ENCODE measurements at places on chromosomes 6 and 20.

DNA sequence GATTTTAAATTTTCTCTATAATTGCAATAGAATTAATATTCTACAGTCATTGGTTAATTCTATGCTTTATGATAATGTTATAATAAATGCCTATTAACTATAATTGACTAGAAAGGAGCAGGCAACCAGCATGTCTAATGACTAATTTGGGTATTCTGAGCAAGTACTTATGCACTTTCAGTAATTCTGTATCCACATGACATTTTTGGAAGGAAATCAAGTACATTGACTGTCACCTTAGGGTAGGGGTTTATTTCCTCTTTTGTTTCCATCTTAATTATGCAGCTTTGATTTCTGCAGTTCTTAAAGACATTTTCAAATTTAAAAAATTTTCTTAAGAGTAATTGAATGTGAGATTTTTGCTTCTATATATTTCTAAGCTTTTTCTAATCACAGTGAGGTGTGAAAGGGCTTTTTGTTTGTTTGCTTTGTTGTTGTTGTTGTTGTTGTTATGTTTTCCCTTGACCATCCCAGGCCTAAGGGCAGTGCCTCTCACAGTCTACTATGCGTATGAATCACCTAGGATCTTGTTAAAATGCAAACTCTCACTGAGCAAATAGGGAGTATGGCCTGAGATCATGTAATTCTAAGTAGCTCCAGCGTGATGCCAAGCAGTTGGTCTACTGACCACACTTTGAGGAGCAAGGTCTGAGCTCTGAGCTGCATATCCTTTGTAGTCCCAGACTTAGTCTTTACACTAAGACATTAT, 467.1 kb upstream of the RNF217 start:
- no peak for DNase-seq

- no peak for DNase-seq
These were observed 498 bp upstream of the PRDM1 start for GRCh38 chr6:106085692-106085983.

GRCh38 chr6:110590821-110591351, 114.5 kb upstream of the SLC22A16 start:
- DNase-seq, result no peak

DNA sequence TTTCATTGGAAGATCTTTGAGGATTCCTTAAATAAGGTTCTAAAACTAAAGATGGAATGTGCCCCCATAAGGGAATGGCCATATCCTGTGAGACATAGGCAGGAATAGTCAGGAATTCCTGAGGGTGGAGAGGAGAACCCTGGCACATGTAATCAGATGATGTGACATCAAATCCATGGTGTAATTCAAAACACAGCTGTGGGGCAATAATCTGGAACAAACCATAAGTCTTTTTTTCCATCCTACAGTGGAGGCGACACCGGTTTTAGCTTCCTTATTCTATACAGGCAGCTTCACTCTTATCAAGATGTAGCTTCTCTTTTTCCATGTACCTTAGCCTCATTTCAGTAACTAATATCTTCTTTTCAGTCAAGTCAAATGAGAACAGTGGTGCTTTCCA, 133.6 kb upstream of the CITED2 start:
- no peak for DNase-seq

DNA sequence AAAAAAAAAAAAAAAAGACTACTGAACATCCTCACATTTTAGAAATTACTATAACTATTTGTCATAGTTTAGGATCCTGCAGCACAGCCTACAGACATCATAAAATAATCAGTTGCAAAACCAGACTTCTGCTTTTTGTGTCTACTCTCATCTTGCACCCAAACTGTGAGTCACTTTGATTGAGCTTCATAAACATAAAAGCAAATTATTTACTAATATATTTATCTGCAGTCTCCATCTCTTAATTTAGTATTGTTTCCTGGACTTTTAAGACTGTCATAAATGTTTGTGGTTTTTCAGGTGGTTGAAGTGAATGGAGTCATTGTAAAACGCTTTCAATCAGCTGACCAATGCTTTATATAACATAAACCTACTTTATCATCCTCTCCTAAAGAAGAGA, 14.8 kb upstream of the CALHM6 start:
- DNase-seq, result no peak

DNA sequence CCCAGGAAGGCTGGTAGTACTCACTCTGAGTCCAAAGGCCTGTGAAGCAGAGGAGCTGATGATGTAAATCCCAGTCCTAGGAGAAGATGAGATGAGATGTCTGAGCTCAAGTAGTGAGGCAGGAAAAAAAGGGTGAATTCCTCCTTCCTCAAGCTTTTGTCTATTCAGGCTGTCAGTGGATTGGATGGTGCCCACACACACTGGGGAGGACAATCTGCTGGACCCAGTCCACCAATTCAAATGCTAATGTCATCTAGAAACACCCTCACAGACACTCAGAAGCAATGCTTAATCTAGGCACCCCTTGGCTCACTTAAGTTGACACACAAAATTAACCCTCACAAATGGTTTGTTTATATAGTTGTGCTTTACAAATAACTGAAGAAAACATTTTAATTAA, 94.6 kb downstream of the CD109 start:
- no peak for DNase-seq

DNA sequence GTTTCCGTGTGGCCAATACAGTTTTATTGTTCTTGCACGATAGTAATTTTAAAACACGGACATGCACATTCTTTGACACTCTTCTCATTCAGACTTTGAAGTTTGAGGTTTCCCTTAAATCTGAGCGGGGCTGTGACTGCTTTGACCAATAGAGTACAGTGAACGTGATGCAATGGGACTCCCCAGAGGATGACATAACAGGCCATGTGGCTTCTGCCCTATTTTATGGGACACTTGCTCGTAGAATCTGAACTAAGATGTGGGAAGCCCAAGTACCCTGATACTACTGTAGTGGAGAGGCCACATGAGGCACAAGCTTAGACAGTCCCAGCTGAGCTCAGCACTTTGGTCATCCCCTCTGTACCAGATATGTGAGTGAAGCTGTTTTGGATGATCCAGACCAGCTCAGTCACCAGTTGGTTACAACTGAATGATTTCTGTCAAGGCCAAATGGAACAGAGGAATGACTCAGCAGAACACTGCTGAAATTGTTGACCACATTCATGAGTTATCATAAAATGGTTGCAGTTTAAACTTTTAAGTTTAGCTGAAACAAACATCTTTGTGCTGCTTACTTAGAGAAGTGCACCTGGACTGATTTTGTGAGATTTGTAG, 279.4 kb downstream of the RFPL4B start:
- no peak for DNase-seq

DNA sequence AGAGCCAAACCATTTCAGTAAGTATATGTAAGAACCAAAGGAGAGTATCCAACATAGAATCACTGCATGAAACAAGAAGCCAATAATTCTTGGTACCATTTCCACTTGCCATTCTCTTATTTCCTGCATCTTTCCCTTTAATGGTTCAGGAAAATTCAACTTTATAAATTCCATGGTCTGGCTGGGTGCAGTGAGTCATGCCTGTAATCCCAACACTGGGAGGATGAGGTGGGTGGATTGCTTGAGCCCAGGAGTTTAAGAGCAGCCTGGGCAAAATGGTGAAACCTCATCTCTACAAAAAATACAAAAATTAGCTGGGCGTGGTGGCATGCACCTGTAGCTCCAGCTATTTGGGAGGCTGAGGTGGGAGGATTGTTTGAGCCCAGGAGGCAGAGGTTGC, 21.2 kb downstream of the NHLRC1 start:
- no peak for DNase-seq

GRCh38 chr6:84428300-84428907, 201.0 kb upstream of the CEP162 start:
- no peak for DNase-seq

- no peak for DNase-seq
These were observed 407.0 kb upstream of the SASH1 start for GRCh38 chr6:147935656-147936055.

DNA sequence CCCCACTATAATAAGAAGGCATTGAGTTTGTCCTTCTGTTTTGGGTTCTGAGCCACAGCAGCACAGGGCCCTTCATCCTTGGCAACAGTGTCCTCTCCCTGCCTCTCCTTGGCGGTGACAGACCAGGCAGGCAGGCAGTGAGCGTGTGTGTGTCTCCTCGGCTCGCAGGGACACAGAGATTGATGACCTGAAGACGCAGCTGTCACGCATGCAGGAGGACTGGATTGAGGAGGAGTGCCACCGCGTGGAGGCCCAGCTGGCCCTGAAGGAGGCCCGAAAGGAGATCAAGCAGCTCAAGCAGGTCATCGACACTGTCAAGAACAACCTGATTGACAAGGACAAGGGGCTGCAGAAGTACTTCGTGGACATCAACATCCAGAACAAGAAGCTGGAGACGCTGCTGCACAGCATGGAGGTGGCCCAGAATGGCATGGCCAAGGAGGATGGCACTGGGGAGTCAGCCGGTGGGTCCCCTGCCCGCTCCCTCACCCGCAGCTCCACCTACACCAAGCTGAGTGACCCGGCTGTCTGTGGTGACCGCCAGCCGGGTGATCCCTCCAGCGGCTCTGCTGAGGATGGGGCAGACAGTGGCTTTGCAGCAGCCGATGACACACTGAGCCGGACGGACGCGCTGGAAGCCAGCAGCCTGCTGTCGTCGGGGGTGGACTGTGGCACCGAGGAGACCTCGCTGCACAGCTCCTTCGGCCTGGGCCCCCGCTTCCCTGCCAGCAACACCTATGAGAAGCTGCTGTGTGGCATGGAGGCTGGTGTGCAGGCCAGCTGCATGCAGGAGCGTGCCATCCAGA, 24.0 kb downstream of the SDCBP2 start:
- DNase-seq, result no peak

DNA sequence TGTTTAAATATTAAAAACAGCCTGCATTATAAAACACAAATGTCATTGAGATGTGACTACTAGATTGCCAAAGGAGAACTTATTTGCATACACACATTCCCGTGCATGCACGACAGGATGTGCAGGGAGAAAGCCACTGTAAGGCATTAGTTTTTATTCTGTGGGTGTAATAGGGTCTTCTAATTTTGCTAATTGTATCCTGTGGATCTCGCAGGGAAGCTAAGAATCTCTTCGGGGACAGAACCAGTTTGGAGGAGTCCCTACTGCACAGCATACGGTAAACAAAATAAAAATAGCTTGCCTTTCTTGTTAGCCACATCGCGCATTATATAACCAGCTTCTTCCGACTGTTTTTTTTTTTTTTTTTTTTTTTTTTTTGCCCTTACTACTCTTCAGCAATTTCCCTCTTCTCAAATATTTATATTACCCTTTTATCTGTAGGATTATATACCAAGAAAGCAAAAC, 2.0 kb downstream of the ATXN1 start:
- DNase-seq, result no peak

DNA sequence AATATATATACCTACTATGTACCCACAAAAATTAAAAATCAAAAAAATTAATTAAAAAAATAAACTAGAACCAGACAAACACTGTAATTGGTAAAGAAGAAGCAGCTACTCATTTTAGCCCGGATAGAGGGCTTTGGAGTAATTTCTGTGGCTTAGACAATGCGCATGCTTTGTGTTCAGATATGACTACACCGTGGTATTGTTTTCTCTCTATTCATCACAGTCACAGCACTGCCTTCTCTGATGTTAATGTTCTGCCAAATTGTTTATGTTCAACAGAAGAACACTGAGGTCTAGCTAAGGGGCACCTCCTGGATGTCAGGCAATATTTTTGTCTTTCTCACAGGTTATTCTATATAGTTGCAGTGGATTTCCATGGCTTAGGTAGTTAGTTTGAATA, 77.5 kb upstream of the GJE1 start:
- DNase-seq, result no peak

DNA sequence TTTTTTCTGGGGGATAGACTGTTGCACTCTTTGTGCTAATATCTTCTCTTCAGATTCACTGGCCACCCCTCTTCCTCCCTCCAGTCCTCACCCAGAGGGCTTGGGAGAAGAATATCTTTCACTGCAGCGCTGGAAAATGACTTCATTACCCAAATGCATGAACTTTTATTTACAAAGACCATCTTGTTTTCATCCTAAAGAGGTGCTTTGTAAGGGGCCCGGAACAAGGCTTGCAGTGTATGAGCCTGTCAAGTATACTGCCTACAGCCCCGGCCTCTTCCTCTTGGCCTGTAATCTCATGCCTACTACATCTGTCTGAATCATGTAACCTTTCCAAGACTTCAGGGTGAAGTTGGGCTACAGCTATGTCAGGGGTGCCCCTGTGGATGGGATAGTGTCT, 554 bp upstream of the LAMA4 start:
- DNase-seq, result no peak

DNA sequence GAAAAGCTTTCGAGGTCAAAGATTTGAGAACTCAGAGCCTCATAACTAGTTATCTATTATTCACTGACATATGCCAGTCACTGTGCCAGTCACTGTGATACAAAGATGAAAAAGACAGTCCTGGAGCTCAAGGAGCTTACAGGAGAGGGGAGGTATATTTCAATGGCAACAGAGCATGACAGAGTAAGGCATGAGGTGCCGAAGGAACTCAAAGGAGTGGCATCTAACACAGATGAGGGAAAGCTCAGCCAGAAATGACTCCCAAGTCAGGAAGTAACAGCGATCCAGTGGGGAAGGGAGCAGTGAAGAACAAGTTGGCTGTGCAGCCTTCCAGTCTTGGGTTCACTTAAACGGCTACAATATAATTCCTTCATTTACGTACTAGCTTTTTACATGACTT, 46.6 kb downstream of the DTNBP1 start:
- no peak for DNase-seq

DNA sequence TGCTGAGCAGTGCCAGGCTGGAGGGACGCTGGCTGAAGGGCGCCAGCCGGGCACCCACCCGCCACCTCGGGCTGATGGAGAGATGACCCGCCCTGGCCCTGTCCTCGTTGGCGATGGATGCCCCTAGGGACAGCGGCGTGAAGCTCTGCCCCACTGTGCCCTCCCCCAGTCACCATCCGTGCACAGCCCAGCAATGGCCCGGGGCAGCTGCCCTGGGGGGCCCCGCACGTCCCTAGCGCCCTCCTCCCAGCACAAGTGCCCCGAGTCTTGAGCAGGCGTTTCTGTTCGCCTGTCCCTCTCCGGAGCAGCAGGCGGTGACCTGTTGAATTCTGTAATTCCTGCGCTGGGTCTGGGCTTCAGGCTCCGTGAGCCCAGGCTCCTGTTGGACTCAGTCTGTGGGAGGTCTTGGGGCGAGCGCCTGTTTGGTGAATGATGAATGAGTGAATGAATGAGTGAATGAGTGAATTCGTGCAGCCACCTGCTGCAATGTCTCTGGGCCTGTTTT, 36.8 kb upstream of the CHRNA4 start:
- no peak for DNase-seq

- no peak for DNase-seq
These were observed 268.6 kb downstream of the ERMARD start for GRCh38 chr6:170019818-170020583.
